ENCODE measurements at places on chromosomes 6 and 20. TPM values are rescaled to one million over a fixed set of nuclear protein-coding genes. Genes with fewer than 3 reads are reported as not detected.

DNA sequence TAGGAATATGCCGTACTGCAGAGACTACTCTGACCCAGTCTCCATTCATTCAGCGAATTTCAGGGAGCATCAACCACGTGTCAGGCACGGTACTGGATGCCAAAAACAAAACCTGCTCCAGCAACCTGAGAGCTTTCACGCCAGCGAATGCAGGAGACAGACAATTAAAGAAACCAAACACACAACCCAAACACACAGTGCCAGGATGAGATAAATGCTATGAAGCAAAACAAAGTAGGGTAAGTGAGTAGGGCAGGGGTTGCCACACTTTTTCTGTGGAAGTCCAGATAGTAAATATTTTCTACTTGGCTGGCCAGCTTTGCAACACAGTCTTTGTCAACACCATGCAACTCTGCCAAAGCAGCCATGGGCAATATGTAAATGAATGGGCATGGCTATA lies 10.0 kb downstream of the MOCS1 start:
- no peak for DNase-seq

- no peak for DNase-seq
These were observed 777.8 kb downstream of the TBC1D32 start for GRCh38 chr6:120556491-120556890.

DNA sequence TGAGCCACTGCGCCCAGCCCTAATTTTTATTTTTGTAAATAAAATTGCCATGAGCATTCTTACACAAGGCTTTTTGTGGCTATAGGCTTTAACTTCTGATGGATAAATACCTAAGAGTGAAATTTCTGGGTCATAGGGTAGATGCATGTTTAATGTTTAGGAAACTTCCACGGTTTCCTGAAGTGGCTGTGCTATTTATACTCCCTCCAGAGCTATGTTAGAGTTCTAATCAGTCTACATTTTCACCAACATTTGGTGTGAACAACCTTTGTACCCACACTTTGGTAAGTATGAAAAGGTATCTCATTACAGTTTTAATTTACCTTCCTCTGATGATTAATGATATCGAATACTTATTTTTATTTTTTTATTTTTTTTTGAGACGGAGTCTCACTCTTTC lies 6.1 kb upstream of the MAS1 start:
- DNase-seq, result no peak

DNA sequence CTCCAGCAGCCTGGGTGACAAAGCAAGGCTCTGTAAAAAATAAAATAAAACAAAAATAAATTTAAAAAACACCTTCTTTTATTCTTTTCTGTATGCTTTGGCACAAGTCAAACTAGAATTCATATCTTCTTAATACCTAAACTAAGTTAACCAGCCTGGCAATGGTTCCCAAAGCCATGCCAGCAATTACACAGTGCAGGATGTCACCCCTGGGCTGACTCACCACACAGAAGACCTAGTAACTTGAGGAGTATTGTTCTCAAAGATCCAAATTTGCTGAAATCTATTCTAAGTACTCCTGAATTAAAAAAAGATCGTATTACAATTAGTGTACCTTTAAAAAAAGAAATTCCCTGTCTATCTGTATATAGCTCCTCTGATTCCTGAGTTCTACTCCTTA lies 162.7 kb upstream of the SGK1 start:
- peak; percentile 76 for DNase-seq

GRCh38 chr6:121932076-121932991 lies 467.1 kb upstream of the HSF2 start:
- peak; percentile 93 for DNase-seq

GRCh38 chr6:134797400-134798113 lies 152.3 kb downstream of the ALDH8A1 start:
- no peak for DNase-seq

GRCh38 chr6:68233623-68234022 lies 401.5 kb upstream of the ADGRB3 start:
- DNase-seq, result peak; percentile 56

DNA sequence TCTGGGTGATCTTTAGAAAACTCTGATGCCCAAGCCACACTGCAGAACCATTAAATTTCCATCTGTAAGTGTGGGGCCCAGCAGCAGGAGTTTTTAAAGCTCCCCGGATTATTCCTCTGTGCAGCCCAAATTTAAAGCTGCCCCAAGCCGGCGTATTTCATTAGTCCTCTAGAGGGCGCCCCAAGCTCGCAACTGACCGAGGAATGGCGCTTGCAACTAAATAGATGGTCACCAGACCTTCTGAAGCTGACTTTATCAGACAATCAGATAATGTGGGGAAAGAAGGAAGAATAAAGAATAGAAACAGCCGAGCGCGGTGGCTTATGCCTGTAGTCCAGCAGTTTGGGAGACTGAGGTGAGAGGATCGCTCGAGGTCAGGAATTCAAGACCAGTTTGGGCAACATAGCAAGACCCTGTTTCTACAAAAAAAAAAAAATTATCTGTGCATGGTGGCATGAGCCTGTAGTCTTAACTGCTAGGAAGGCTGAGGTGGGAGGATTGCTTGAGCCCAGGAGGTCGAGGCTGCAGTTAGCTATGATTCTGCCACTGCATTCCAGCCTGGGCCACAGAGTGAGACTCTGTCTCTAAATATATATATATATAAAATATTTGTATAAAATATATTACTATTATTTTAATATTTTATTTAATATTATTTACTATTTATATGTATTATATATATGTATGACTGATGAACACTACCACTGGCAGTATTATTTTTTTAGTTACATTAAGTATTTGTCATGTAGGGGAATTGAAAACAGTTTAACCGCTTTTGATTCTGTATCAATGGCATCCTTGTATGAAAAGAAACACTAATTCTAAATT lies 56.0 kb downstream of the OTOR start:
- peak; percentile 54 for DNase-seq

DNA sequence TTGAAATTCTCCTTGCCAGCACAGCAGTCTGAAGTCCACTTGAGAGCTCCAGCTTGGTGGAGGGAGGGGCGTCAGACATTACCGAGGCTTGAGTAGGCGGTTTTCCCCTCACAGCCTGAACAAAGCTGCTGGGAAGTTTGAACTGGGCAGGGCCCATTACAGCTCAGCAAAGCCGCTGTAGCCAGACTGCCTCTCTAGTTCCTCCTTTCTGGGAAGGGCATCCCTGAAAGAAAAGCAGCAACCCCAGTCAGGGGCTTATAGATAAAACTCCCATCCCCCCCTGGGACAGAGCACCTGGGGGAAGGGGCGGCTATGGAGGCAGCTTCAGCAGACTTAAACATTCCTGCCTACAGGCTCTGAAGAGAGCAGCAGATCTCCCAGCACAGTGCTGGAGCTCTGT lies 325.3 kb downstream of the GJA1 start:
- no peak for DNase-seq

- peak; percentile 20 for DNase-seq
These were observed 2.2 kb upstream of the ARHGAP40 start for GRCh38 chr20:38599410-38599882.

DNA sequence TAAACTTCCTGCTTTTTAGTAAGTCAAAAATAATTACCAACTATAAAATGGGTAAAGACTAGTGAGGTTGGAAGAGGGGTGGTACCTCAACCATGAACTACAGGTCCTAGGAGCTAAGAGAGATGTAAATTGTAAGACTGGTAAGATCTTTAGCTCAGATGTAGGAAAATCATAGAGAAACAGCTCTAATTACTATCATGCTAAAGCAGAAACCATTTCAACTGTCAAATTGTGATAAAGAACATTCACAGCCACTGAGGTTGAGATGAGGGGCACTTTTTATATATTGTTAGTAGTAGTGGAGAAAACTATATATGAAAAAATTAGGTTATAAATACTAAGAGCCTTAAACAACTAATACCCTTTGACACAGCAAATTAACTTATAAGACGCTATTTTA lies 20.0 kb downstream of the CDK19 start:
- DNase-seq, result no peak

DNA sequence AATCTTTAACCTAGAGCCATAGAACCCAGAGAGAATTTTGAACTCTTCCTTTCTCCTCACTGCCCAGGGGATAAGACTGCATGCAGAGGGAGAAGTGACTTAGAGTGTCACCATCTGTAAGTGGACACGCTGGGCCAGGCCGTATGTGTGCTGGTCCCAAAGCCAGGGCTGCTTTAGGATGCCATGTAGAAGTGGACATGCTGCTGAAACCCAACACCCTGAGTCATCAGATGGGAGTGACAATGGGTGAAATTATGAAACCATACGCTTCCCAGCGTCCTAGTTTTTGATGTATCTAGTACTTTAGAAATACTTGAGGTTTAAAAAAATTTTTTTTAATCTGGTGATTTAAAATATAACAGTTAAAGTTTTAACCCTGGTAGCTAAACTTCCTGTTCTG lies 191.1 kb downstream of the FNDC1 start:
- DNase-seq, result no peak

DNA sequence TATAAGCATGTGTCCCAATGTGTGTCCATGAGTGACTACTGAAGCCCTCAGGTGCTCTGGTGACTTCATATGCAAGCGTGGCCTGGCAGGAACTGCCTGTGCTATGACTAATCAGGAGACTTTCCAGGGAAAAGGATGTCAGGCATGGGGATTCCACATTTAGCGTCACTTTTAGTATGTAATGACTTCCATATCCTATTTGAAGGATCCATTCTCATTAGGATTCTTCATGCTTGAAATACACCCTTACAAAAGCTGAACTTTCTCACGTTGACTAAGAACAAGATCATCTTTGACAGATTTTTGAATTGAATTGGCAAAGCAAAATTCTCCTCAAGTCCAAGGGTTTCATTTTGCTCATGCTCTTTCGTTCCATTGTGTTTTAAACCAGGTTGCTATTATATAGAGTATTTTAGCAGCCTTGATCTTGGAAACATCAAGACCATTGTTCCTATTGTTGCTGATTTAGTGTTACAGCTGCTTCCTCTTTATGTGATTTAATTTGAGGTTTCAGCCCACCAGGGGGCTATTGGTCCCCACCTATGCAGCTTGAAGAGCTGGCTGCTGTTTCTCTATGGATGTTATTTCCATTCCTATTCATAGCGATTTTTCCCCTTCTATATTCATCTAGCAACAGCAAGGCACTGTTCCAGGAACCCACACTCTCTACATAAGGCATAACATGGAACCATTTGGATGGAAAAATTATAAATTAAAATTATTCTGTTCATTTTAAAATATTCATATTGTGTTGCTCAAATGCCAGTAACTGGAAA lies 418.6 kb downstream of the CDKAL1 start:
- peak; percentile 60 for DNase-seq

DNA sequence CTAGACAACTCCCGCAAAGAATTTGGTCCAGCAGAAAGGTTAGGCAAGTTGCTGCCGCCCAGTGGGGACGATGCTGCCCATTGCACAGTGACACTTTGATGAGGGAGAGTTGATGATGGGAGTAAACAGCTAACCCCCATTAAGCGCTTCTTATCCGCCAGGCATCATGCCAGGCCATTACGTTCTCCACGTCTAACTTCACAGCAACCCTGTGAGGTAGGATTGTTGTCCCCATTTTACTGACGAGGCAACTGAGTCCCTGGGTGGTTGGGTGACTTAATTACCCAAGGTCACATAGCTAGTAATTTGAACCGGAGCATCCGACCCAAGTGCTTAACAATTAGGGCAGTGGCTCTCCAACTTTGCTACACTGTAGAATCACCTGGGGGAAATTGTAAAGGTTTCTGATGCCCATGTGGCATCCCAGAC lies 738 bp downstream of the RALGAPB start:
- DNase-seq, result peak; percentile 31

GRCh38 chr6:145673504-145673903 lies 61.8 kb downstream of the EPM2A start:
- no peak for DNase-seq

DNA sequence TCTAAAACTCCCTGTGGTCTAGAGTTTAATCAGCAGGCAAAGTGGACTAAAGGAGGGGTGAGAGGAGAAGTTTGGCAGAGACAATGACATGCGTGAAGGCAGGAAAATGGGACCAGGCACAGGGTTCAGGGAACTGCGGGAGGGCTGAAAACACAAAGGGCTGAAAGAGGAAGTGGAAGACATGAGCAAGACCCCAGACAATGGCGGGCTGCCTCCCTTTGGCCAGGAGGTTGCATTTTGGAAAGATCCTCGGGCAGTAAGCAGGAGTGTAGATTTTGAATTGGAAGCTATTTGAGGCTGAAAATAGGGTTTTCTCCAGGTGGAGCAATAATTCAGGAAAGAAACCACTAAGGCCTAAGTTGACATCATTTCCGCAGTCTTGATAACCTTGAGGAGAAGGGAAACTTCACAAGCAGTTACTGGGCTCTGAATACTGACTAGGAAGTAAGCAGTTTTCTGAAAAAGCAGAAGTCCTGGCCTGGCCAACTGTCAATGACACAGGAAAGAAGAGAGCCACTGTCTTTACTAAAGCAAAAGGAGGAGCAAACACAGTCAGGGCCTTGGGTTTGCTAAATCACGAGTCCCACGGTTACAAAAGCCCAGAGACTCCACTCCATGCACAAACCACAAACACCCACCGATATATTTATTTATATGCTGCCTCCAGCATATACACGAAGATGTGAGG lies 3.4 kb downstream of the LY86 start:
- no peak for DNase-seq

DNA sequence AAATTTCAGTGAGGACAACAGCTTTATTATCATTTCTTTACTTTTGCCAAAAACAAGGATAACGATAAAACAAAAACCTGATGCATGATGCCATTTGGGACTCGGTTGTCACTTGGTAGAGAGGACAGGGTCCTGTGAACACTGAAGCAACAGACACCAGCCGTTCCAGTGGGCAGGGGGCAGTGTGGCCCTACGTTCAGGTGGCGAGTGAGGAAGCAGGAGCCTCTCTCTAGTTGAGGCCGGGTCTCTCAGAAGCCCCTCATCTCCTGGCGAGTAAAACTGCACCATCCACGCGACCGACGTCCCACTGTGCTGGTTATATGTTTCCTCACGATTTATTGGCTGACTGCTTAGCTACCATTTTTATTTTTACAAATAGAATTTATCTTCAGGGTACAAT lies 231.6 kb downstream of the THBS2 start:
- DNase-seq, result no peak

DNA sequence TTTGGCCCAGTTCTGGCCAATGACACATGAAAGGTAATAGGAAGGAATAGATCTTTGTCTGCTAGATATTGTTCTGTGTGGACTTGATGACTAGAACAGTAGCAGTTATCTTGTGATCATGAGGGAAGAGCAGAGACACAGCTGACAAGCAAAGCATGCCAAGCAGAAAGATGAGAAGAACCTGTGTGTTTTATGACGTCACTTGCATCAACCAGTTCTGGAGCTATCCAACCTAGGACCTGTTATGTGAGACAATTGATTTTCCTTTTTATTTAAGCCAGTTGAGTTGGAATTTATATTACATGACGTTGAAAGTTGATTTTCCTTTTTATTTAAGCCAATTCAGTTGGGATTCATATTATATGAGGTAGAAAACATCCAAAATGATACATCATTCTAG lies 143.2 kb downstream of the MCHR2 start:
- no peak for DNase-seq

- peak; percentile 47 for DNase-seq
These were observed 18.1 kb upstream of the PXDC1 start for GRCh38 chr6:3769610-3770009.

TAP2 gene
- total RNA-seq, result 12.4 TPM

MOG gene
- total RNA-seq, result not detected

NKAIN2 gene
- total RNA-seq, result not detected

CITED2 gene
- 44.6 TPM for total RNA-seq

E2F3 gene
- 7.4 TPM for total RNA-seq

FOXF2 gene
- total RNA-seq, result 0.25 TPM

THEMIS gene
- under 0.01 TPM for total RNA-seq

KCNB1 gene
- 0.41 TPM for total RNA-seq
